CD8-positive, alpha-beta memory T cell (primary cell): ENCODE measurements at places on chromosomes 3 and 15. TPM values are rescaled to one million over a fixed set of nuclear protein-coding genes. Genes with fewer than 3 reads are reported as not detected.

DNA sequence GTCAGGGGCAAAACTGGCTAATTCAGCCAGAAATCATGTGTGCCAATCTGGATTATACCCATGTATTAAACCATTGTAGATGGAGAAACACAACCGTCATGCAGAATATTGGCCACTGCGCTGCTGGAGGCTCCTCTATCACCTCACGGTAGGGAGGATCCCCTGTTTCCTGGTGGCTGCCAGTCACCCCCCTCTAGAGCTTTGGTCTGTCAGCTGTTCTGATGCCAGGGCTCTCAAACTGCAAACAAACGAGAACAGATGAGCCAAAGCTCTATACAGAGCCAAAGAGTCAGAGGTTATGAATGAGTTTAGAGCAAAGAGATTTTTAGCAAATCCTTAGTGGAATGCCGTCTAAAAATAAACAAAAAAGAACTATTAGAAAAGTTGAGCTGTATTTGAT, 62.5 kb downstream of the IL20RB start:
- H3K36me3 ChIP-seq: no peaks in the 10 kb centered on the region
- no peak overlapping the region for H3K4me3 ChIP-seq
- H3K27me3 ChIP-seq: no peaks in the 10 kb centered on the region
- H3K4me1 ChIP-seq: no peaks in the 10 kb centered on the region
- no peak for DNase-seq

- no peak for DNase-seq
- H3K4me3 ChIP-seq: no peak overlapping the region
- H3K27me3 ChIP-seq: no peaks in the 10 kb centered on the region
These were observed 21.6 kb downstream of the SEC61A1 start for GRCh38 chr3:128073807-128074206.

- H3K27ac ChIP-seq: no peak overlapping the region
- no peaks in the 10 kb centered on the region for H3K27me3 ChIP-seq
- no peak for DNase-seq
- no peak overlapping the region for H3K4me3 ChIP-seq
These were observed 37.0 kb downstream of the GOLM2 start for GRCh38 chr15:44325568-44325967.

The ROPN1 gene
- total RNA-seq: not detected

DNA sequence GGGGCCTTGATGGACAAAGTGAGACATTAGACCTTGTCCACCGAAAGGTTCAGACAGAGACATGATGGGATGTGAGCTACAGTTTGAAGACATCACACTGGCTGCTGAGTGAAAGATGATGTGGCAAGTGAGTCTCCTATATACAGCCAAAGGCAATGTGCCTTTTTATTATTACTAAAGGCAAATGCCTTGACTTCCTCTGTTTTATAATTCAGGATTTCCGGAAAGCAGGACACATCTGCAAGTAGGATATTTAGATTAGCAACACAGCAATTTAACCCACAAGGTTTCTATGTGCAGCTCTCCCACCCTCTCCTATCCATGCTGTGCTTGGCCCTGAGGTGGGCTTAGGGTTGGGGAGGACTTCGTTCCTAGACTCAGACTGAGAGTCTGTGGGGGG, 20.7 kb downstream of the SPATA12 start:
- no peaks in the 10 kb centered on the region for H3K36me3 ChIP-seq
- H3K27me3 ChIP-seq: peaks cover 26% of the 10 kb centered on the region
- H3K4me3 ChIP-seq: no peak overlapping the region
- DNase-seq: no peak

- H3K27ac ChIP-seq: no peak overlapping the region
- H3K36me3 ChIP-seq: no peaks in the 10 kb centered on the region
- DNase-seq: no peak
These were observed 57.6 kb downstream of the ADAMTS17 start for GRCh38 chr15:100284191-100284590.

GRCh38 chr3:153397794-153398193, 235.8 kb downstream of the RAP2B start:
- H3K27ac ChIP-seq: no peak overlapping the region
- H3K4me3 ChIP-seq: no peak overlapping the region
- no peak for DNase-seq

The SETMAR gene
- total RNA-seq: 18.4 TPM

GRCh38 chr3:117523418-117523817, 813.8 kb downstream of the TUSC7 start:
- H3K36me3 ChIP-seq: no peaks in the 10 kb centered on the region
- no peak overlapping the region for H3K27ac ChIP-seq
- no peaks in the 10 kb centered on the region for H3K4me1 ChIP-seq
- no peak for DNase-seq
- no peak overlapping the region for H3K4me3 ChIP-seq
- H3K27me3 ChIP-seq: no peaks in the 10 kb centered on the region

The C3orf85 gene
- total RNA-seq: not detected

DNA sequence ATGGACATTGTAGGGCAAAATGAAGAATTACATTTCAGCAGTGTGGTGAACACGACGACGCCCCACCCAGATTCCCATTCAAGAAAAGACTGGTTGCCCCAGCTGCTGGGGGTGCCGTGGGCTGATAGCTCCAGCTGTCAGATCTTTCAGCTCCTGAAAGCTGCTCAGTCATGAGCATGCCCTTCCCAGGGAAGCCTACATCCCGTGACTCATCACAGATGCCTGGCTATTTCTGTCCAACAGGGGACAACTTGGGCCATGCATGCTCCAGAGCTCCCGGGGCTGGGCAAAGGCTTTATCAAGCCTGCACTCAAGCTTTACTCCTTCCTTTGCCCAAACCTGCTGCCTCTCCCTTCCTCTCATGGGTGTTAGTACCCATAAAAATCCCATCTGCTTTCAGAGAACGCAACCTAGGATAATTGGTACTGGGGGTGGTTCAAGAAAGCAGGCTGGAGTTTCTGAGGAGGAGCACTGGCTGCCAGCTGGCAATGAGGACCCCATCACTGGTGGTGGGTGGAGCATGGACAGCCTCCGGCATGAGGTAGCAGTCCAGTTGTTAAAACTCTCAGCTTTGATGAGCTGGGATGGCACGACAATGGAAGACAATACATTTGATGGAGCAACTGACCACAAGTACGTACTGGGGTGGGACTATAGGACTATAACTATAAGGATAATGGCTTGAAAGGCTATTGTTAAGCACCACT, 16.4 kb upstream of the ST8SIA2 start:
- DNase-seq: no peak
- H3K4me3 ChIP-seq: no peak overlapping the region
- H3K36me3 ChIP-seq: no peaks in the 10 kb centered on the region
- H3K27ac ChIP-seq: no peak overlapping the region
- no peaks in the 10 kb centered on the region for H3K4me1 ChIP-seq
- peaks cover 6% of the 10 kb centered on the region for H3K27me3 ChIP-seq

- no peak overlapping the region for H3K4me3 ChIP-seq
- no peak for DNase-seq
- H3K27me3 ChIP-seq: no peaks in the 10 kb centered on the region
- H3K4me1 ChIP-seq: no peaks in the 10 kb centered on the region
- no peak overlapping the region for H3K27ac ChIP-seq
- no peaks in the 10 kb centered on the region for H3K36me3 ChIP-seq
These were observed 465.1 kb upstream of the CFAP20DC start for GRCh38 chr3:59514865-59515482.

DNA sequence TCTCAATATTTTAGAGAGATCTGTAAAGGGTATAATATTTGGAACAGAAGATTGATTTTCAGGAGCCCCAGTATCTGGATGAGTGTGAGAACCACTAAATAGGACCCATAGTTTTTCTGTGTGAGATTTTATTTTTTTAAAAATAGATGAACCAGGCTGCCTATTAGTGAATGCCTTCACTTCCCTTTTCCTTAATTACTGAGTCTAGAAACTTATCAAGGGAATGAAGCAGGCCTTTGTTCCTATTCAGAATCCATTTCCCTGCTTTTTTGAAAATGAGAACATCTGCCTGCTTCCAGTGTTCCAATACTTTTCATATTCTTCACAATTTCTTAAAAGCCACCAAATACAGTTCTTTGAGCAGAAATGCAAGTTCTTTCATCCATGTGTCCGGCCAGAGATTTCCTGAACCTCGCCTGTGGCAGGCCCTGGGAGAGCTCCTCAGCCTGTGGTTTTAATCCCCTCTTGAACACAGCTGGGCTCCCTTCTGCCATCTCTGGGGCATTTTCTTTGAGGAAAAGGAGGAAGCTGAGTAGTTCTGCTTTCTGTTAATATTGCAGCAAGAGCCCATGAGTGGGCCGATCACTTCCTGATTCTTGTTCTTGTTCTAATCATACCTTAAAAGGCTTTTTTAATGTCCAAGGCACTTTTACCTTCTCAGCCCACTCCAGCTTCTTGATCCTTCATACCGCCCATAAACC, 4.7 kb downstream of the EHD4 start:
- DNase-seq: no peak
- H3K27ac ChIP-seq: no peak overlapping the region
- H3K27me3 ChIP-seq: no peaks in the 10 kb centered on the region
- peaks cover 26% of the 10 kb centered on the region for H3K4me1 ChIP-seq
- no peak overlapping the region for H3K4me3 ChIP-seq

The CCR9 gene
- 7.3 TPM for total RNA-seq

GRCh38 chr15:85007741-85008397, 26.2 kb downstream of the PDE8A start:
- H3K4me3 ChIP-seq: no peak overlapping the region
- H3K4me1 ChIP-seq: peaks cover 18% of the 10 kb centered on the region

The POTEB3 gene
- not detected for total RNA-seq

GRCh38 chr15:96177279-96177678, 153.2 kb upstream of the NR2F2 start:
- no peak overlapping the region for H3K4me3 ChIP-seq
- H3K36me3 ChIP-seq: no peaks in the 10 kb centered on the region
- H3K27ac ChIP-seq: no peak overlapping the region
